B cell (primary cell): ENCODE measurements at places on chromosomes 1 and 21. TPM values are rescaled to one million over a fixed set of nuclear protein-coding genes. Genes with fewer than 3 reads are reported as not detected.
A peak's percentile ranks its signal among the peaks of the same experiment; 100 is the strongest.

- peak overlapping the region; percentile 84 for H3K27ac ChIP-seq
- H3K4me1 ChIP-seq: peaks cover 42% of the 10 kb centered on the region
- peak overlapping the region; percentile 85 for H3K4me3 ChIP-seq
Measured at GRCh38 chr21:33230545-33231324, 997 bp downstream of the IFNAR2 start.

The FAM163A gene
- not detected in 2 replicates for total RNA-seq

DNA sequence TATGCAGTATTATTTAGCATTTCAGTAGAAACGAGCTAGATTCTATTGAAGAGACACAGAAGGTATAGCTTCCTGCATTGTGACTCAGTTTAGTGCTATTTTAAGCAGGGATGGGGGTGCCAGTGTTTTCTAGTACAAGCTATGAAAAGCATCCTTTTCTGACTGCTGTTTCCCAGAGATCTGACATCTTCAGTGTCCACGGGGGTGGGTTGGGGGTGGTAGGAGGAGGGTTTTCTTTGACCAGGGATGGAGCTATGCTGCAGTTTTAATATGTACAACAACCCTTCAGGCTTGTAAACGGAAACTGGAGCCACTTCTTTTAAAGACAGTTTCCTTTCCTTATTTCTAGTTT is 2.7 kb upstream of the NEGR1 start:
- H3K4me1 ChIP-seq: peaks cover 25% of the 10 kb centered on the region
- peaks cover 13% of the 10 kb centered on the region for H3K27me3 ChIP-seq
- peak; percentile 3 for DNase-seq
- no peak overlapping the region for H3K27ac ChIP-seq
- H3K36me3 ChIP-seq: no peaks in the 10 kb centered on the region

GRCh38 chr1:43776043-43776761 is 68.9 kb downstream of the ST3GAL3 start:
- no peaks in the 10 kb centered on the region for H3K4me1 ChIP-seq
- H3K27ac ChIP-seq: no peak overlapping the region
- DNase-seq: no peak
- no peak overlapping the region for H3K4me3 ChIP-seq

- H3K4me3 ChIP-seq: no peak overlapping the region
- no peaks in the 10 kb centered on the region for H3K36me3 ChIP-seq
- peaks cover 8% of the 10 kb centered on the region for H3K4me1 ChIP-seq
- H3K27me3 ChIP-seq: no peaks in the 10 kb centered on the region
- no peak for DNase-seq
Measured at GRCh38 chr1:94768036-94768435, 52.1 kb upstream of the SLC44A3 start.

DNA sequence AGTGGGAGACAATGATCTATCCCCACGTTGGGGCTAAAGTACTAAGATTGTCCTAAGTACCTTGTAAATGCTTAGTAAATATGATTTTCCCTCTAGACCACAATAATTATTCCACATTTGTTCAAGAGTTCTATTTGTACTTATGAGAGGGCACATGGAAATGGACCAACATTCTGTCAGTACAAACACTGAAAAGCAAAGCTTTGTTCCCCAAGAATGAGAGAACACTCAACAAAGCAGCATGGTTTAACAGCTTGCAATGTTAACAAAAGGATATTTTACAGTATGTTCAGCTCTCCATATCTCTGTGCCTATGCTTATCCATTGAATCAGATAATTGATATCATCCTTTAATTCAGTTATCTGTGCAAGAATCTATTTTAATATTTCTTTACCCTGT is 35.4 kb downstream of the RBM11 start:
- no peak overlapping the region for H3K27ac ChIP-seq
- no peak for DNase-seq
- no peak overlapping the region for H3K4me3 ChIP-seq
- peaks cover 3% of the 10 kb centered on the region for H3K4me1 ChIP-seq

DNA sequence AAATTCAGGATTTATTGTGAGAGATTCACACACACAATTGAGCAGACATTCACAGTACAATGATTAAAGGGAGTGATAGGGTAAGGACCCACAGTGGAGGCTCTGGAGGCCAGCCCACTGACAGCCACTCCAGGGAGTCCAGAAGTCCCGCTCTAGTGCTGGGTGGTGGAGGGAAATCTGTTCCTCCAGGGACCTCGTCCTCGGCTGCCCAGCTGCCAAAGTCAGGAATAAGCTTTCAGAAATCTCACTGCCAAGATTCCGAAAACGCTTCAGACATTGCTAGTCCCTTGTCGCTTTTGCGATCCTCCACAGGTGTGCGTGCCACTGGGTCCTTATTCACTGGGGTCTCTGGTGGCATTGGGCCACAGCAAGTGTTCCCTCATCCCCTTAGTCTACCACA is 2.3 kb downstream of the MX1 start:
- no peaks in the 10 kb centered on the region for H3K27me3 ChIP-seq
- no peak overlapping the region for H3K4me3 ChIP-seq
- no peak overlapping the region for H3K27ac ChIP-seq
- DNase-seq: no peak
- peaks cover 77% of the 10 kb centered on the region for H3K4me1 ChIP-seq

DNA sequence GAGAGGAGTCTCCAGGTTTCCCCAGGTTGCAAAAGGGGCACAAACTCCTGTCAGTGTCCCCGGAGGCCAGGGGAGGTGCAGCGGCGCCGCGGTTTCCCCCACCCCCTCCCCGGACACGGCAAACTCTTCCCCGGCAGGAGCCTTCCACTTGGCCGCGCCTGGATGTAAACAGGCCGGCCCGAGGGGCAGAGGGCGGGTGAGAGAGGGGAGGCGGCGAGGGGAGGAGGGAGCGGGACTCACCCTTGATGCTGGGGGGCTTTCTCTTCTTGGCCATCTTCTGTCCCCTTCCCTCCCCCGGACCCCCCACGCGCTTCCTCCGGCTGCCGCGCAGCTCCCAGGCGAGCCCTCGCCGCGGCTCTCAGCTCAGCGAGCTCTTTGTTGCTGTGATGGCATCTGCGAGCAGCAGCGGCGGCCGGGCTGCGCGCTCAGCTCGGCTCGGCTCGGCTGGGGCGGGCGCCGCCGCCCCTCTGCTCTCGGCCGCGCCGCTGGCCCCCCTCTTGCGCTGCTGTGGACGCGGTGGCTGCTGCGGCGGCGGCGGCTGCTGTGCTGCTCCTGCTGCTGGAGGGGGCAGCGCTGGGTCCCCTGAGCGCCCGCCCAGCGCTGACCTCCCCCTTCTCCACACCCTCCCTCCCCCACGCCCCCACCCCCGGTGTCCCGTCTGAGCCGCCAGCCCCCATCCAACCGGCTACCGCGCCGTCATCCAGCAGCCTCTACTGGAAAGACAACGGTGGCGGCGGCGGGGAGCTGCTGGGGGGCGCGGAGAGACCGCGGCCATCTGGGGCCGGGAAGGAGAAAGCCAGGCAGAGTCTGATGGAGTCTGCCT is 4.9 kb upstream of the SLC44A5 start:
- peak; percentile 36 for DNase-seq
- no peaks in the 10 kb centered on the region for H3K36me3 ChIP-seq
- peak overlapping the region; percentile 47 for H3K4me3 ChIP-seq
- no peaks in the 10 kb centered on the region for H3K27me3 ChIP-seq
- peaks cover 27% of the 10 kb centered on the region for H3K4me1 ChIP-seq
- no peak overlapping the region for H3K27ac ChIP-seq

The CRYBG2 gene
- 1.8 and 3.3 TPM in 2 replicates for total RNA-seq

DNA sequence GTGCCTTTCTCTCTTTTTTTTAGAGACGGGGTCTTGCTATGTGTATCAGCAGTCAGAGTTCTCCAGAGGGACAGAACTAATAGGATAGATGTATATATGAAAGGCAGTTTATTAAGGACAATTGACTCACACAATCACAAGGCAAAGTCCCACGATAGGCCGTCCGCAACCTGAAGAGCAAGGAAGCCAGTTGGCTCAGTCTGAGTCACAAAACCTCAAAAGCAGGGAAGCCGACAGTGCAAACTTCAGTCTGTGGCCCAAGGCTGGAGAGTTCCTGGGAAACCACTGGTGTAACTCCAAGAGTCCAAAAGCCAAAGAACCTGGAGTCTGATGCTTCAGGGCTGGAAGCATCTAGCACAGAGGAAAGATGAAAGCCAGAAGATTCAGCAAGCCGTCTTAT is 16.3 kb upstream of the H3-3A start:
- no peak overlapping the region for H3K27ac ChIP-seq
- DNase-seq: no peak
- H3K4me3 ChIP-seq: no peak overlapping the region
- H3K27me3 ChIP-seq: no peaks in the 10 kb centered on the region
- no peaks in the 10 kb centered on the region for H3K4me1 ChIP-seq
- H3K36me3 ChIP-seq: no peaks in the 10 kb centered on the region

GRCh38 chr1:51738681-51739080 is 121.8 kb downstream of the OSBPL9 start:
- no peaks in the 10 kb centered on the region for H3K27me3 ChIP-seq
- no peak for DNase-seq
- H3K4me1 ChIP-seq: no peaks in the 10 kb centered on the region
- peaks cover 3% of the 10 kb centered on the region for H3K36me3 ChIP-seq
- no peak overlapping the region for H3K27ac ChIP-seq

GRCh38 chr1:168529518-168529917 is 14.3 kb downstream of the XCL2 start:
- no peaks in the 10 kb centered on the region for H3K4me1 ChIP-seq
- H3K27ac ChIP-seq: no peak overlapping the region
- no peak for DNase-seq
- no peak overlapping the region for H3K4me3 ChIP-seq
- H3K36me3 ChIP-seq: no peaks in the 10 kb centered on the region

The IQCC gene
- 2.0 and 2.1 TPM in 2 replicates for total RNA-seq

The LAMB3 gene
- total RNA-seq: 0.37 TPM in 1 of 2 replicates, not detected in the other

- no peak overlapping the region for H3K4me3 ChIP-seq
- H3K27me3 ChIP-seq: no peaks in the 10 kb centered on the region
- H3K36me3 ChIP-seq: no peaks in the 10 kb centered on the region
- peaks cover 89% of the 10 kb centered on the region for H3K4me1 ChIP-seq
- H3K27ac ChIP-seq: peak overlapping the region; percentile 91
- peak; percentile 78 for DNase-seq
Measured at GRCh38 chr1:181131255-181131941, 42.9 kb downstream of the IER5 start.

GRCh38 chr1:51417496-51418383 is 87.4 kb upstream of the TTC39A start:
- H3K4me1 ChIP-seq: no peaks in the 10 kb centered on the region
- DNase-seq: no peak
- peaks cover 14% of the 10 kb centered on the region for H3K36me3 ChIP-seq
- no peaks in the 10 kb centered on the region for H3K27me3 ChIP-seq
- H3K27ac ChIP-seq: no peak overlapping the region
- no peak overlapping the region for H3K4me3 ChIP-seq

- DNase-seq: peak; percentile 44
- H3K27ac ChIP-seq: no peak overlapping the region
- H3K4me3 ChIP-seq: no peak overlapping the region
- H3K36me3 ChIP-seq: peaks cover 2% of the 10 kb centered on the region
- no peaks in the 10 kb centered on the region for H3K27me3 ChIP-seq
- peaks cover 32% of the 10 kb centered on the region for H3K4me1 ChIP-seq
Measured at GRCh38 chr1:236143104-236143948, 987 bp downstream of the GPR137B start.

DNA sequence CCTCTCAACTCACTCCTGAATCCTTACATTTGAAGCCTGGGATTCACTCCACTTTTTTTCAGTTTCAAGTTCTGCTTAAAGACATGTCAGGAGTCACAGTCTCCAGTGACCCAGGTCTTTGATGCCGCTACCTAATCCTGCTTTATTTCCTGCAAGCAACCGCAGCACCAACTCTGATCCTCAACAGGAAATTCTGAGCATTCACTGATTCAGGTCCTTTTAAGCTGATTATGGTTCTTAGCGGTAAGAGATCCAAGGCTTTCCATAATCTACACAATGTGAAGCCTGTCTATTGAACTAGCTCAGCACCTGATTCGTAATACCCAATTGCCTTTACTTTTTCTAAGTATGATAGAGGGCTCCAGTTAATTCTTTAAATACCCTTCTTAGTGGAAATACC is 43.7 kb upstream of the PIGC start:
- H3K27me3 ChIP-seq: no peaks in the 10 kb centered on the region
- H3K4me3 ChIP-seq: no peak overlapping the region
- no peaks in the 10 kb centered on the region for H3K4me1 ChIP-seq
- no peak for DNase-seq
- no peaks in the 10 kb centered on the region for H3K36me3 ChIP-seq
- H3K27ac ChIP-seq: no peak overlapping the region

DNA sequence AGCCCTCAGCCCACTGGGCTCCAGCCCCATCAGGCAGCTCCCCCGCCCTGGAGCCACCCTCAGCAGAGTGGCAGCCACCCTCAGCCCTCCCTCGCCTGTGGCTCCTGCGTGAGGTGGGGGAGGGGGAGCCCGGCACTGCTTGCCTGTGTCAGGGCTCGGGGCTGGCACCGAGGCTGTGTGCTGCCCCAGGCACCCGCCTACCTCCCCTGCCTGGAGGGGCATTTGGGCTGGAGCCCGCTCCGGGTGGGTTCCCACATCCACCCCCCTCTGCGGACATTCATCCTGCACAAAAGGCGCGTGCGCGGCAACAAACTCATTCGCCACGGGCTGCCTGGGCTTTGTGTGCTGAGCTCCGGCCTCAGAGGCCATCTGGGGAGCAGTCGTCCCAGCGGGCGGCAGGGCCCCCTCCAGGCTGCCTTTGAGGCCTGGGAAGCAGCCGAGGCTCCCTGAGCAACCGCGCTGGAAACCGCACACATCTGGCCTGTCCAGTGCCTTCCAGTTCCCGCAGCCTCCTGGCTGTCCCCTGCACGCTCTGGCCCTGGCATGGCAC is 12.6 kb upstream of the TNFRSF14 start:
- H3K4me1 ChIP-seq: peaks cover 15% of the 10 kb centered on the region
- no peak overlapping the region for H3K4me3 ChIP-seq
- H3K27me3 ChIP-seq: no peaks in the 10 kb centered on the region
- no peaks in the 10 kb centered on the region for H3K36me3 ChIP-seq
- no peak for DNase-seq

DNA sequence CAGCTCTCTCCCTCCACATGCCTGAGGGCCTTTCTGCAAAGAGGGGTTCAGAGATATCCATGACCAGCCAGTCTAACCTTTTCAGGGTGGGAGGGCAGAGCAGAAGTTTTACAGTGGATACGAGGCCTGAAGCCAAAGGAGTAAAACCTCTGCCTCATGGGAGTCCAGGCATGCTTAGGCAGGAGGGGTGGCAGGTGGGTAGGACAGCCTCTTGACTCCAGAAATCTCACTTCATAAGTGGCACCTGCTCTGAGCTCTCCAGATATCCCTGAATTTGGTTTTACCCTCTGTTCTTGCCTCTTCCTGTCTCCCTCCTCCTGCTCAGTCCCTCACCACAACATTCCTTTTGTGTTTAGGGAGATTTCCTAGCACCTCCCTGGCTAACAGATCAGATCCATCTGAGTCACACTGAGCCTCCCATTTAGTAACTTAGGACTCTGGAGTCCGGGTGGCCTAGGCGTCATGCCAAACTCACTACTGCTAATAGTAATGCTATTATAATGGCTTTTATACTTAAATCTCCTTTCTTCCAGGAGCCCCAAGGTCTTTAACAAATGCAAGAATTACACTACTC is 201.0 kb downstream of the HS2ST1 start:
- H3K27me3 ChIP-seq: no peaks in the 10 kb centered on the region
- H3K36me3 ChIP-seq: no peaks in the 10 kb centered on the region
- no peak for DNase-seq
